ENCODE measurements at places on chromosomes 12 and 14.

GRCh38 chr12:67784831-67785230 is 136.3 kb downstream of the DYRK2 start:
- no peak for DNase-seq

DNA sequence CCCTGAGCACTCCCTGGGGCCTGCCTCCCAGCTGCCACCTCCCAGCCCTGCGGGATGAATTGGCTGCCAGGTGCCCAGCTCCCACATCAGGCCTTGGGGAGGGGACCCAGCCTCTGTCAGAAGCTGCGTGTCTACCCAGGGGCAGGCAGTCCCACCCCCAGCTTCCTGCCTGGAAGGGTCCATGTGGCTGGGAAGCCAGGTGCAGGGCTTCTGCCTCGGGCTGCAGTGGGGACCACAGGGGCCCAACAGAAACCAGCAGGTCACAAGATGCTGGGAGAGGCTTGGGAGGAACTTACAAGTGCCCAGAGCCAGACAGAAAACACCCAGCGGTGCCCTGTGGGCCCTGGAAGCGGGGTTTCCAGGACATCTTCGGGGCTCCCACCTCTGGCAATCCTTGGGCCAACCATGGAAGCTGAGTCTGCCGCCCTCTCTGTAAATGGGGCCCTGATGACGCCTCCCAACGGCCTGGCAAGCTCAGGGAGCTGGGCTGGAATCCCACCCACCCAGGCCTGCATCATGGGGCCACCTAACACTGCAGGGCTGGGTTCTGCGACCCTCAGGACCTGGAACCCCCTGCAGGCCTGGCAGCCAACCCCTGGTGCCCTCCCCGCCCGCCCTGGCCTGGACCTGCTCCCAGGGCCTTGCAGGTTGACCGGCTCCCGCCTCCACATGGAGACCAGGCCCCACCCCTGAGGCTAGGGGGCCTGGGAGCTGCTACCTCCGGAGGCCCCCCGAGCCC is 36.6 kb downstream of the CCNK start:
- DNase-seq = no peak

GRCh38 chr12:32070370-32070769 is 36.3 kb upstream of the BICD1 start:
- no peak for DNase-seq

- DNase-seq = no peak
Observed at GRCh38 chr12:120019197-120019596, 30.2 kb downstream of the BICDL1 start.

GRCh38 chr12:57839996-57840395 is 6.5 kb downstream of the CTDSP2 start:
- DNase-seq = no peak

- DNase-seq = no peak
Observed at GRCh38 chr12:60201891-60202290, 606.1 kb downstream of the SLC16A7 start.

DNA sequence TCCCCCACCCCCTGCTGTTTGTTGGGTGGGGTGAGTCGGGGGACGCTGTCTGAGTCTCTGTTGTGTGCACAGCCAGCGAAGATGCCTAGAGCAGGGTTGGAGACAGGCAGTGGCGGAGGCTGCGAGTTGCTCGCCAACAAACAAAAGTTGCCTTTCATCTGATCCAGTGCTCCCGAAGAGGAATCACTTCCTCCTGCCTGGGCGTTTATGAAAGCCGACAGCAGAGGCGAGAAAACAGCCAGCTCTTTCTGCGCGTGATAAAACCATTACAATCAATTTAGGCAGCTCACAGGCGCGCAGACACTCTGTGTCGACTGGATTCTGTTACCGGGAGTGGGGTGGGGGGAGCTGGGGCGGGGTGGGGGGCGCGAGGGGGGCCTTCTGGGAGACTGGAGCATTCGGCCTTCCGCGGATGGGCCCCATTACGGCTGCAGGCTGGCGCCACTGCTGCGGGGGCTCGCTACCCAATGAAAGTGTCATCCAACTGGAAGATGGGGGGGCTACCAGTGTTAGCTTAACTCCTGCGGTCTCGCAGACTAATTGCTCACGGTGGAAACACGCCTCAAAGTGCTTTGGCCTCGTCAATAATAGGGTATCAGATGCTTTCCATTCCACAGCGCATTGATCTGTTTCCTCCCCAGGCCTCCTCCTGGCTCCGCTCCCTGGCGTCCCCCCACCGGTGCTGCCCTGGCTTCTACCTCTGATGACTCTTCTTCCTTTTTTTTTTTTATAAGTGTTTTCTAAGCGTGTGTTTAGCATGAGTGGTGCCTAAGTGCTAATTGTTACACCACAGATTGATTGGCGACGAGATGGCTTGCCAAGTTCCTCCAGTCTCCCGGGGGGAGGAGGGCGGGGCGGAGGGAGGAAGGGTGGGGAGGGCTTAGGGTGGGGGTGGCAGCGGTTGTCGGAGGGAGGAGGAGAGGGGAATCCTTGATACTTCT is 678.4 kb downstream of the MED13L start:
- DNase-seq = no peak

DNA sequence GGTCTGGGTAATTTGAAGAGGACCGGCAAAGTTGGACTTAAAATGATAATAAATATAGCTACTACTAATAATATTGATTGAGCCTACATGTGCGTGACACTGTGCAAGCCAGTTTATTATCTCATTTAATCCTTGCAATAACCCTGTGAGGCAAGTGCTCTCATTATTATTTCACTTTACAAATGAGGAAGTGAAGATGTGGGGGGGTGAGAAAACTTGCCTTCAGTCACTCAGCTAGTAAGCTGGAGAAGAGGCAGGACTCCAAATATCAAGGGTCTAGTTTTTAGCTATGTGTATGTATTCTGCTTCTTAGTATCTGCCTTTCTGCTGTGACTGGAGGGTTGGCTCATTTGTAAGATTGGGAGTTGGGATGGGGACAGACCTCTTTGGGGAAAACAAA is 39.2 kb downstream of the NPAS3 start:
- no peak for DNase-seq

DNA sequence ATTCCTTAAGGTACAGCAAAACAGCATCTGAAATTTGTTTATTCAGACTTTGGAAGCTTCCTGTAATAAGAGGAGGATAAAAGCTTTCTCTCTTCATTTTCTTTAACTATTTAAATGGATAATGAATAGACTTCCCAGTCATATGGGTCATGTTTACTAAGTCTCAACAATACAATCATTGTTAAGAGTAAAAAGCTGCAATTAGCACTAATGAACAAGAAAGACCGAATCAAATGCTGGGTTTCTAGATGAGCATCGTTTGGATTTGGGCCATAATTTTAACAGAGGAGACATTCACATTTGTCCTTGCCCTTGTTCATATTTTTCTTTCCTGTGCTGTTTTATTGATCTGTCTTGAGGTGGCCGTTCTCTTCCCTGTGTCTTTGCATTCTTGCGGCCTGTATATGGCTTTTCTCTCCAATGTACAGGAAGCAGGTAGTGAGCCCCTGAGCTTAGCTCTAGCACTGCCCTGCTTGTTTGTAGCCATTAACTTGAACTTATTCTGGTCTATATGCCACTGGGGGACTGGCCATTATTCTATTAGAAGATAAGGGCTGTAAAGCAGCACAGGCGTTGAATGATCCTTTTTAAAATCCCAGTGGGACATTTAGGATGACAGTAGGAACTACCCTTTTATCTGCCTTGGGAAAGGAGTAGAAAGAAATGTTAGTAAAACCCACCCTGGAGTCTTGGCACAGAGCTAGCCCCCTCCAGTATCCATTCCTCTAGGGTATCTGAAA is 34.6 kb downstream of the ABHD12B start:
- DNase-seq = no peak

DNA sequence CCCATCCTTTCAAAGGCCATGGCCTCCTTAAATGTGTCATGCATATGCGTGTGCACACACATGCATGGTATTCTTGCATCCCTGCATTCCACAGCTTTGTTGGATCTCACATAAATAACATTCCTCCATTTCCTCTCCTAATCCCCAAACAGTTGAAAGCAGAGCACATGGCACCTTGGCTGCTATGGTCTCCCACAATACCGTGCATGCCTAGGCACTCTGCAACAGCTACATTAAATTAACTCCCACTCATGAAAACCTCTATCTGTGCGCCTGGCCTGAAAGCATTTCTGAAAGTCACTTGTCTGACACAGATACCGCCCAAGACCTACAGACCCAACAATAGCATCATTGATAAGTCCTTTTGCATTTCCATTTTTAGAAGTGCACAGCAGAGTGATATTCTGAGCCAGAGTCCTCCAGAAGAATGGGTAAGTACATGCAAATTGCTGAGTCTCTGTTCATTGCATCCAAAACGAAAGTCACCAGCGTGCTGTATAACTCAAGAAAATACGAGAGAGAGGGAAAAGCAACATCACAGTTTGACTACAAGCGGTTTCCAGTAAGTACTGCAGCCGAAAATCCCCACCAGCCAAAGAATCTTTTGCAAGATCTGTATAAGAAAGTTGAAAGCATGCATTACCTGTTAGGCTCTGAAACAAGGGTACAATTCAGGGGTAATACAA is 436 bp downstream of the ASB2 start:
- no peak for DNase-seq

GRCh38 chr12:32455607-32456071 is 56.3 kb downstream of the FGD4 start:
- DNase-seq = no peak

- DNase-seq = no peak
Observed at GRCh38 chr12:11973396-11973795, 97.3 kb upstream of the BCL2L14 start.

DNA sequence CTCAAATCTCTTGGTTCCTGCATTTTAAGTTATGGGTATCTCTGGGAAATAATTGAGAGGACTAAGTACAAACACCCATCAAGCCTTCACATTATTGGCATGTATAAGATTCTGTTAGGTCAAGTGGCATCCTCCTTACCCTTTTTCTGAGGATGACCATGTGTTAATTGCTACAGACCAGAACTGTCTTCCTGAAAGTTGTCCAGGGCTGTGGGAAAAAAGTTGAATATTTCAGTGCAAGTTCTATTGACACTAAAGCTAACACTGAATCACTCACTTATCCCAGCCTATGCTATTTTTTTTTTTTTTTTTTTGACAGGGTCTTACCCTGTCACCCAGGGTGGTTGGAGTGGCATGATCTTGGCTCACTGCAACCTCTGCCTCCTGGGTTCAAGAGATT is 130.1 kb upstream of the HIF1A start:
- DNase-seq = no peak

Measured in CD4-positive, alpha-beta T cell treated with Interferon gamma for 1 hour (primary cell).